ENCODE measurements at places on chromosomes 16 and 17.

DNA sequence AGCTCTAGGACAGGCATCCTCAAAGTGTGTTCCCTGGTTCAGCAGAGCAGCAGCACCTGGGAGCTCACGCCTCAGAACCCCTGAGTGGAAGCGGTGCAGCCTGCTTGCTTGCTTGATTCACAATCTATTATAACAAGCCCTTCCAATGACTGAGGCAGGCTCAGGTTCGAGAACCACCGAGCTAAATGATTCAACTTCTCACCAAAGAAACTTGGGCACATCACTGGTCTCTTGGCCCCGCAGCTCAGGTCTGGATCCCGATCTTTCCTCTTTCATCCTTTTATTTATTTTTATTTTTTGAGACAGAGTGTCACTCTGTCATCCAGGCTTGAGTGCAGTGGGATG is 24.5 kb downstream of the CLUH start:
- no peak for DNase-seq

DNA sequence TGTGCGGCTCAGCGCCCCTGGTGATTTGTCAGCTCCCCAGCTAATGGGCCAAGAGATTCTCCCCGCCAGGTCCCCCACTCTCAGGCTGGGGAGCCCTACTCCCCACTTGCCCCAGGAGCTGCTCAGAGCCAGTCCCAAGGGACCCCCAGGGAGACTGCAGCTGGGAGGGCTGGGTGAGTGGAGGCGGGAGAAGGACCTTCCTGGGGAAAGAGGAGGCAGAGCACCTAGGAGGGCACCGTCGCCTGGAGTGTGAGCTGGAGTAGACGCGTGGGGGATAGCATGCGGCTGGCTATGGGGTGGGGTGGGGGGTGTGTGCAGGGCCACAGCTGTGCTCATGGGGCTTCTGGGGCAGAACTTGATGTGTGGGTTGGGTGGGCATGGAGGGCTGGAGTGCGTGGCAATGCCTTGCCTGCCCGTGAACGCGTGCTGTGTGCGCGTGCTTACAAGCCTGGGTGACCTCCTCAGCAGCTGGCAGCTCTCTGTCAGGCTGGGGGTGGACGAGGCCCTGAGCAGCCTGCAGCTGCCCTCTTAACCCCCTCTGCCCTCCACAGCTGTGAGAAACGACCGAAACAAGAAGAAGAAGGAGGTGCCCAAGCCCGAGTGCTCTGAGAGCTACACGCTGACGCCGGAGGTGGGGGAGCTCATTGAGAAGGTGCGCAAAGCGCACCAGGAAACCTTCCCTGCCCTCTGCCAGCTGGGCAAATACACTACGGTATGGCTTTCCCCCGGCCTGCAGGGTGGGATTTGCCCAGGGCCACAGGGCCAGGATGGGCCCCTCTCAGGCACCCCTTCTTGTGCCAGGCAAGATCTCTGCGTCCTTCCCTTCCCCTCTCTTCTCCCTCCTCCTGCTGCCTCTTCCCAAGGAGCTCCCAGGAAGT is 12.9 kb downstream of the GJD3 start:
- no peak for DNase-seq

DNA sequence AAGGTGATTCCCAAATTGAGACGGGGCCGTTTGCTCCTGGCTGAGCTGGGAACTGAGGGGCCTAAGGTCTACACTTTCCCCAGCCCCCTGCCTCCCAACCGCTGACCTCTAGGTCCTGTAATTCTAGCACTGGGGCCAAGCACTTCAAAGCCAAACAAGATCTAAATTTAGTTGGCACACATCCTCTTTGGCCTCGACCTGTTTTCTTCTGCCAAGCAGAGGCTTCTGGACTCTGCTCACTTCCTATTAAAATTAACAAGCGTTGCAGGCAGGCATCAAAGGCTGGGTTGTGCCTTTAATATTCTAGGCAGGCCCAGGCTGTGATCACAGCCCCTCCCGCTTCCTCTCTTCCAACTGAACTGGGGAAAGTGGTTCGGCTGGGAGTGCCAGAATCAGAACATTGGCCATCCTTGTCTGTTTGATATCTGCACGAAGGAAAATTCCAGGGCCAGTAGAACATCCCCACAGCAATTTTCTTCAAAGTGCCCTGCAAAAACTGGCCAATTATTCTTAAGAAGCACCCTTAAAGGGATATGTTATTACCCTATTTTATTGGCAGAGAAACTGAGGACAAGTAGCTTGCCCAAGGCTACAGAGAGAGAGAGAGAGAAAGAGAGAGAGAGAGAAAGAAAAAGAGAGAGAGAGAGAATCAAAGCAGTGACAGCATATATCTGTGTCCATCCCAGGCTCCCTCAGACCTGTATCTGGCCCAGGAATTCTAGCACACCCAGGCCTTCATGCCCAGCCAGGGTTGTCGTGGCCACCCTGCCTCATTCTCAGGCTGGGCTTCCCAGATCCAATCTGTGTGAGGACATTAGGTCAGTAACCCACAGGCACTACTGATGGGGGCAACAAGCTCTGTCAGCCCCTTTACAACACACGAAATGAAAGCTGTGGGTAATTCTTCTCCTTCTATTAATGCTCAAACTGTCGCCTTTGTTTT is 12.8 kb upstream of the MT4 start:
- no peak for DNase-seq

- DNase-seq: peak; percentile 42
These were observed 647.7 kb upstream of the SOX9 start for GRCh38 chr17:71472809-71473789.

DNA sequence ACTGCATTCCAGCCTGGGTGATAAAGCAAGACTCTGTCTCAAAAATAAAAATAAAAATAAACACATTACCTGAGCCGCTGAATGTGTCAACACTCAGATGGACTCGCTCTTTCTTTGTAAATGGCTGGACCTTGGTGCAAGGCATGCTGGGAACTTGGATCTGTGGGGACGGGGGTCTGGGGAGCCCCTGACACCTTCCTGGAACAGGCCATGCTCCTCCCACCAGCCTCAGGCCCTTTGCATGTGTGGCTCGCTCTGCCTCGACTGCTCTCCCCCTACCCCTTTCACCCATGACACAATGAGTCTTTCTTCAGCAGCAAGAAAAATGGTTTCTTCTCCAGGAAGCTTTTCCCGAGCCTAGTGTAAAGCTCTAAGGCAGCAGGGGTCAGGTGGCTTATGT is 94.0 kb upstream of the CDH5 start:
- DNase-seq: no peak

DNA sequence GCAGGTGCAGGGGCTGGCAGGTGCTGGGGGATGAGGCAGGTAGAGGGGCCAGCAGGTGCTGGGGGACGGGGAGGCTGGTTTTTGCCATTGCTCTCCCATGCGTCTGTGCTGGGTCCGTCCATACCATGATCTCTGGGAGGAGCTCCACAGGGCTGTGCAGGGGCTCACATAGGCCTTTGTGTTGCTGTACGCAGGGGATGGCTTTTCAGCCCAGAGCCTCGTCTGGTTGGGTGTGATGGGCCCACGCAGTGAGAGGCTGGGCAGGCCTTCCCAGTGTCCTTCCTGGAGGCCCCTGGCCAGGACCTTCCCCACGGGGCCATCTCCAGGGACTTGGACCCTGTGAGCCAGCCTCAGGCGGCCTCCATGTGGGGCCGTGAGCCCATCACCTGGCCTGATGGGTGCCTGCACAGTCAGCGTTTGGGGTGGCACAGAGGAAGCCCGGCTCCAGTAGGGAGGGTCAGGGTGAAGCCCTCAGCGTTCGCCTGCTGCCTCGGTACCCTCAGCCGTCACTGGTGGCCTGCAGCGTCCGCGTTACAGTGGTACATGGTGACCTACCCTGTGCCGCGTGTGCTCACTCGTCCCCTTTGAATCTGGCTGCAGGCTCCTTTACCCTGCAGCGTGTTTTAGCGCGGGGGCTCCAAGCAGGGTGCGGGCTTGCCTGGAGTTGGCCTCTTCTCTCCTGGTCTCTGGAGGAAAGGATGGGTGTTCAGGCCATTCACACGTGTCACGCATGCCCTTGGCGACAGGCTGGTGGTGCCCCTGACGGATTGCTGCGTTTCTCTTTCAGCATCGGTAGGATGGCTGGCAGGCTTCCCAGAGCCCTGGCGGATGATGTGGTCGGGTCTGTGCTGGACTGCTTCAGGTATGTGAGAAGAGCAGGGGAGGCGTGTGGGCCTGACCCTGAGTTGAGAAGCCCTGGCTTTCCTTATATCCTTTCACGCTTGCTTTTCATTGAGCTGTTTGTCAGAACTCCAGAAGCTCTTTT is 30.6 kb downstream of the ZNF750 start:
- DNase-seq: no peak

DNA sequence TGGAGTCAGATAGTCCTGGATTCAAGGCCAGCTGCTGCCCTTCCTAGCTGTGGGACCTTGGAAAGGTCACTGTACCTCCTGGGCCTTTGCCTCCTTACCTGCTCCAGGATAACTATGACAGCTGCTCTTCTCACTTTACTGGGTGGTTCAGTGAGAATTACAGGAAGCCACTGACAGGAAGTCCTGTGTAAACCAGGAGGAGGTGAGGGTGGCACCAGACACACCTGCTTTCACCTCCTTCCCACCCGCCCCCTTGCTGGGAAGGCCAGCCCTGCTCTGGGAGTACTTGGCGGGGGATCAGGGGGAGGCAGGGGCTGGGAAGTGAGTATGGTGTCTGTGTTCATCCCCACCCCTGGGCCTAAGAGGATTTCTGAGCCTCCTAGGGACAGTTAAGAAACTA is 42.6 kb downstream of the CPNE2 start:
- no peak for DNase-seq

DNA sequence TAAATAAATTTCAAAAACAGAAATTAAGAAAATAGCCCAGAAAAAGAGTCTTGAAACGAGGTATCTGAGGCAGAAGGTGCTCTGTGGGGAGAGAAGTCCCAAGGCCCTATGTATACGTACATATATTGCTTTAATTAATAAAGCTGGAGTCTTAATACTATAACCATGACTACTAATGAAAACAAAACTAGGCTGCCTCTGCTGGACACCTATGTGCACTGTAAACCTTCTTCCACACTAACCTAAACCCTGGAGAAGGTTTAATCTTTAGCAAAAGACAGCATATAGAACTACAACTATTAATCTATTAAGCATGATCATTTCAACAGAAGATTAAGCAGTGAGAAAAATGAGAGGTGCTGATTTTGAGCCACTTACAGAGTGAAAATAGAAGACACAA is 153.9 kb upstream of the C17orf78 start:
- no peak for DNase-seq

DNA sequence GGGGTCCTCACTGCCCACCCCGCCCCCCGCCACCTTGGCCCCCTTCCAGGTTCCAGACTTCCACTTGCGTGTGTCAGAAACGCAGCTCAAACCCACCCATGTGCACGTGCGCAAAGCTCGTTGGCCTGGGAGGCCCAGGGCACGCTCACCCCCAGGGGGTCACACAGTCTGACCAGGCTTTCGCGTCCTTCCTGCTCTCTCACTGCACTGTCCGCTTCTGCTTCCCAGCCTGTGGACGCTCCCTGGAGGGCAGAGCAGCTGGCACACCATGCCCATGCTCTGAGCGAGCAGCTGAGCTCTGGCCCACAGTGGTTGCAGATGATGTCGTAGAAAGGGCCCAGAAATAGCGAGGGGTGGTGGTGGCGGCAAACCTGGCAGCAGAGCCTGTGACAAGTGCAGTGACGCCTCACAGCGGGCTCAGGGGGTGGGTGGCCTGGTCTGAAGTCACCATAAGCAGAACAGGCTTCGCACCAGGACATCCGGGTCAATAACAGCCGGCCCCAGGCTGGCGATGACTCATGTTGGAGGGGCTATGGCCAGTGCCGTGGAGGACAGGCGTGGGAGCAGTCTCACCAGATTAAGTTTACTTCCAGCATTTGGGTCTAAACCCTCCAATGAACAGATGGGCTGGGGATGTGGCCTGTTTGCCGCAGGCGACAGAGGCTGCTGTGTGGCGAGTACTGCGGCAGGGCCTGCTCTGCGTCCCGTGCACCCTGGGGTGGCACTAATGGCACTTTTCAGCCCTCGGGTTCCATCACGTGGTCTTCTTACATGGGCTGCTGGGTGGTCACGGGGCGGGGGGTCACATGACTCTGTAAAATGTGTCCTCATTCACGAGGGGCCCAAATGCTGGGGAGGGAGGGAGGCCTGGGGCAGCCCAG is 49.0 kb downstream of the NT5M start:
- peak; percentile 8 for DNase-seq

- DNase-seq: peak; percentile 72
These were observed 93.0 kb downstream of the SEC14L1 start for GRCh38 chr17:77233635-77234334.

GRCh38 chr17:50645748-50646682 is 11.3 kb downstream of the ABCC3 start:
- no peak for DNase-seq

DNA sequence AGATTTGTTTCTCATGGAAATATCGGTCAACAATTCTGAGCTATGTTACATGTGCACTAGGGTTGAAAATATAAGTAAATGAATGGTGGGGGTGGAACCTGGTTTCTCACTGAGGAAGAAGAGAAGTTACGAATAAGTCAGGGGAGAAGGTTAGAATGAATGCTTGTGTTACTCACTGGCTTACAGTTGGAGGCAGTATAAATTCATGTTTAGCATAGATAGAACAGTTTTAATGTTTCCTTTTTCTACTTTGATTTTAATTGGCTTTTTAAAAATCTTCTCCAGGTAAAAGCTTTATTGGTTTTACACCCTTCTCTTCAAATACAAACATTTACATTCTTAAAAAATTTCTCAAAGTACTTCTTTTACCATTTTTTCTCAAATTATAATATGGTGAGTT is 1113.7 kb downstream of the CDH11 start:
- no peak for DNase-seq

- no peak for DNase-seq
These were observed 111.7 kb upstream of the FOXF1 start for GRCh38 chr16:86398622-86399021.

- peak; percentile 5 for DNase-seq
These were observed 8.8 kb downstream of the QPRT start for GRCh38 chr16:29687755-29688154.

DNA sequence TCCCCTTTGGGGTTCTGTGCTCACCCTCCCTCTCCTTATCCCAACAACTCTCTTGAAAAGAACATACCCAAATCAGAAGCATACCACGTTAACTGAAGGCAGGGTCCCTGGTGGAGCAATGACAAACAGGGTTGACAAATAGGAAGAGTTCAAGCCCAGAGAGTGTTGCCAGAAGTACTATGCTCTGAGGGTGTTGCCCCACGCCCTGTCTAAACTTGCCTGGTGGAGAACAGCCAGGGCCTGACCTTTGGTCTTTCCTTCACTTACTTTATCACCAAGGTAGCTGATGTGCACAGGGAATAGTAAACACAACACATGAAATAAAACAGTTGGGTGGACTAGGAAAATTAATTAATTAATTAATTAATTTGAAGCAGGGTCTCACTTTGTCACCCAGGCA is 23.3 kb downstream of the ZNF75A start:
- no peak for DNase-seq
